Posterior vena cava (tissue), 2 donors: ENCODE measurements at places on chromosomes 12 and 14. TPM values are rescaled to one million over a fixed set of nuclear protein-coding genes. Genes with fewer than 3 reads are reported as not detected.

Gene PIWIL1
- not detected for total RNA-seq

Gene TCTN2
- 7.6 TPM for total RNA-seq

Gene AP1G2
- 31.5 TPM for total RNA-seq

Gene TMEM19
- total RNA-seq, result 12.9 TPM

Gene VRTN
- total RNA-seq, result not detected

DNA sequence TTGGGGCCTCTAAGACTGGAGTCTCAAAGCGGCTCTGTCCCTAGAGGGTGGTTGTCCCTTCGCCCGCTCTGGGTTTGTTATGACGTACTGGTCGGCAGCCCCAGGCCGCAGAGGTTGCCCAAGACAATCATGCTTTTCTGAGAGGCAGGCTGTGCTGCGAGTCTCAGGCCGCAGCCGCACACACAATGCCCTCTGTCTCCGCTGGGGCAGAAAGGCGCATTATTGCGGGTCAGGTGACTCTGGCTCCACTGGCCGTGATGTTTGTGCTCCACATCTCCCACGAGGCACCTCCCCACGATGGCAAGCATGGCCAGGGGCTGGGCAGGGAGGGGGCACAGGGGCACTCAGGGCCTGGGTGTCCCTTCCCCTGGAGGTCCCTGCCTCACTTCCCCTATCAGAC, 21.0 kb upstream of the PLEKHG3 start:
- no peak for DNase-seq

DNA sequence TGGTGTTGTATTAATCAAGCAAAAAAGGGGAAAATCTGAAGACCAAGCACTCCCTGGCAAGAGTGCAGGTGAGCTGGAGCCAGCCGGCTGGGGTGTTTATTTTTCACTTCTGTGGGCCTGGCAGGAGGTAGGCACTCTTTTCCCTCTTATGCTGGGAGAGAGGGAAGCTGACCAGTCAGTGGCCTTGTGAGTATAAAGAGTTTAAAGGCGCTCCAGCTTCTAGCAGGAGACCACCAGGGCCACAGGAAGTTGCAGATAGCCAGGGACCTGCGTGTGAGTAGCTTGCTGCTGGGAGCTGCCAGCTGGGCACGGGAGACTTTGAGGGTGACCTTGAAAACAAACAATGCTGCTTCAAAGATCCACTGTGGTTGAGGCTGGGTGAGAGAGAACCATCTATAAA, 217.4 kb upstream of the PWP1 start:
- DNase-seq, result no peak

DNA sequence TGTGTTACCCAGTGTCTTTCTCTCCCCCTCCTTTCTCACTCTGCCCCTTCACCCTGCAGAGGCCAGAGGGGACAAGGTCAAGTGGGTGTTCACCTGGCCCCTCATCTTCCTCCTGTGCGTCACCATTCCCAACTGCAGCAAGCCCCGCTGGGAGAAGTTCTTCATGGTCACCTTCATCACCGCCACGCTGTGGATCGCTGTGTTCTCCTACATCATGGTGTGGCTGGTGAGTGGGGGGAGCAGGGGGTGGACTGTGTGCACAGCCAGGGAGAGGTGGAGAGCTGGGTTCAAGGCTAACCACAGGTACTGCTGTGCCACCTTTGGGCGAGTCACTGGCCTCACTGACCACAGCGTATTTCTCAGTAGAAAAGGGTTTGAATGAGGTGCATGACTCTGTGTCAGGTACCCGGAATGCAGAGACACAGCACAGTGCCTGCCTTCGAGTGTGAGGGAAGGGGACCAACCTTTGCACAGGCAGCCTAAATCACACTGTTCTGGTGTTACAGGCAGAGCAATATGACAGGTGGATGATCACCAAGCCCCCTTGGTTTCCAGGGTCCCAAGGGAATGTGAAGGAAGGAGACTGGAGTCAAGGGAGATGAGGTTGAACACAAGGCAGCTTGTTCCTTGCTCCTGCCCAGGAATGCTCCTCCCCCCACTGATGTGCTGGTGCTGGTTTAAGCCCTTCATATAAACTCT, 30.8 kb upstream of the RIN3 start:
- no peak for DNase-seq

DNA sequence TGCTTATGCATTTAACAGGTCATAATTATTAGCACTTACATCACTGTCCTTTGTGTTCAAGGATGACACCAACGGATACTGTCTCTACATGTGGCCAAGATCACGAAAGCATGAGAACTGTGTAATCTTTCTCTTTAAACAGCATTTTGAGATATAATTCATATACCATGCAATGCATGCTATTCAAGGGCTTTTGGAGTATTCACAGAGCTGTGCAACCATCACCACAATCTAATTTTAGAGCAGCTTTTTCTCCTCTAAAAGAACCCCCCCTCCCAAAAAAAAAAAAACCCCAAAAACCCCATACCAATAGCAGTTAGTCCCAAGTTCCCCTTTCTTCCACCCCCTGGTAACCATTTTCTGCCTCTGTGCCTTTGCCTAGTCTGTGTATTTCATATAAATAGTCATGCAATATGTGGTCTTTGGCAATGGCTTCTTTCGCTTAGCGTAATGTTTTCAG, 60.6 kb downstream of the SPRING1 start:
- no peak for DNase-seq

- DNase-seq, result no peak
These were observed 27.6 kb downstream of the IFNG start for GRCh38 chr12:68131867-68132414.

DNA sequence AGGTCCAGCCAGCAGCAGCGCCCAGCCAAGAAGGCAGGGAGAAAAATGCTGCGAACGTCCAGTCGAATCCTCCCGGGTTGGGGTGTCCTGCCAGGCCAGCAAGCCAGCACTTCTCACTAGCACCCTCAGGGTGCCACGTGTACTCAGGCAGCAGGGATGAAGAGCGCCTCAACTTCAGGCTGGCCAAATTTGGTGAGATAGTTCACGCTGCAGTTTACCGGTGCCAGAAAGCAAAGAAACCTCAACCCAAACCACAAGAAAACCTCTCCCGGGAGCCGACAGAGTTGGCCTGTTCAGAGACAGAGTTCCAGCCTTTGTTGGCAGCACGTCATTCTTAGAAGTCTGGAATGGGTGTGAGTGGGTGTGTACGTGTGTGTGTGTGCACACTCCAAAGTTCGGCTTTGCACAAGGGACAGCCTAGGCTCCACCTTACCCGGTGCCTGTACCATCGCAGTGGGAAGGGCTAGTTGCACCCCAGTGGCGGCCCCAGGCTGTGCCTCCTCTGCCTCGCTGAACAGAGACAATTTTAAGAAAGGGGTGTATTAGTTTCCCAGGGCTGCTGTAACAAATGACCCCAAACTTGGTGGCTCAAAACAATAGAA, 42.1 kb downstream of the ELK3 start:
- peak; percentile 85 for DNase-seq

DNA sequence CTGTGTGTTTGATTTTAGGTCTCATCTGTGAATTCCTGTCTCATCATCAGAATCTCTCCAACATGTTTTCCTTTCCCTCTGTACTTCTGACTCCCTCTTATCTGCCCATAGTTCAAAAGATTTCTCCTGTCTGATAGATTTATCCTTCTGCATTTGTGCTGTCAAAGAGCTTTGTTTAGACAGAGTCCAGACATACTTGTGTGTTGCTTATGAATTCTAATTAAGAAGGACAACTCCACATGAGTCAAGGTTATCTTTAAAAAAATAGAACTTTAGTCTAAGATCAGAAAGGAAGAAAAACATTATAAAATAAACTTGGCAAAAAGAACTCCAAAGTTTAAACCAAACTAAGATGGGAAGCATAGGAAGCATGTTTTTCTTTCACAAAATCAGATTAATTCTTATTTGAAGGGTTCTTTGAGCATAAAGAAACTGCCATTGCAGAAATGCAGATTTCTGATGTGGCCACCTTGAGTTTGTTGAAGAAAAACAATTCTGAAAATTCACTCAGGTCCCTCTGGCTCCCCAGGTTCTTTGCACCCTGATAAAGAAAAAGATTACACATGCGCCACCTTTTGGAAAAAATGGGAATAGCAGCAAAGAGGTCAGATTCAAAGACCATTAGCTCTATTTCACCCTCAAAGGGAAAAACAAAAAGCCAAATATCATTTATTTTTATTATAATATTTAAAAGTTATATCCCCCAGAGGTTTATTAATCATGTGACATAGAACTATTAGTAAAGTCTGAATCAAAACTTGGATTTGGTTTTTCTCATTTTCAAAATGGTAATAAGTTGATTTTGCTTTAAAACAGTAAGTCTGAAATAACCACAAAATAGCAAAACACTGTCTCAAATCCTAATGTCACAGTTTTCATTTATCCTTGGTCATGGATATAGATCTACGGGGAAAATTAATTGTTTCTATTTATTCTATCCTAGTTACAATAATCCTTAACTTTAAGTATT, 143.7 kb upstream of the DCN start:
- no peak for DNase-seq

DNA sequence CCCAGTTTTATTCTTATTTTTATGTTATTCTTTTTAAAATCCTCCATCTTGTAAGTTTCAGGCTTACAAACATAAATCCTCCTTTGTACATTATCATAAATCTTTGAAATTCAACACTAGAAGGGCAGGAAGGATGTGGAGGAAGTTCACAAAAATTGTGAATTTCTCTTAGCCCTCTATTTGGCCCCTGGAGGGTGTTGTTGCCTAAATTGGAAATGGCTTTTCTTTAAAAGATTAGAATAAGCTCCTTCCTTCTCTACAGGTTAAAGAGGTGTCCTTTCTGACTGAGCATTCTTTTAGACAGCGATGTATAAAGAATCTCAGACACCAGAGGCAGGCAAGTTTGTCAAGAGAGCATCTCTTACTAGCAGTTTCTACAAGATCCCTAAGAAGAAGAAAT, 391.7 kb upstream of the OR4E1 start:
- DNase-seq, result no peak

DNA sequence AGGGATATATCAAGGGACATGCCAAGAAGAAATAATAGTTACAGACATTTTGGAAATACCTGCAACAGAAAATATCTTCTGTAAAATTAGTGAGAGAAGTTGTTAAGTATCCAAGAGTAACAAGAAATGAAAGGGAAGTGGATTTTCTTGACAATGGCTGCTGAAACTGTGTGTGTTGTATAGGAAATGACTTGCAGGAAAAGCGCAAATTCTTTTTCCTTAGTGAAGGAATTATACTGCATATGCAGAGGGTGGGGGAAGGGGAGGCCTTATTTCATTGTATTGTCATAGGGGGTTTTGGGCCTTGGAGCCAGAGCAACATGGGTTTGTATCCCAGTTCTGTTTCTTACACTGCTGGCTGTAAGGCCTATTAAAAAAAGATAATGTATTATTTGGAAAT, 84.4 kb upstream of the DDHD1 start:
- DNase-seq, result no peak

DNA sequence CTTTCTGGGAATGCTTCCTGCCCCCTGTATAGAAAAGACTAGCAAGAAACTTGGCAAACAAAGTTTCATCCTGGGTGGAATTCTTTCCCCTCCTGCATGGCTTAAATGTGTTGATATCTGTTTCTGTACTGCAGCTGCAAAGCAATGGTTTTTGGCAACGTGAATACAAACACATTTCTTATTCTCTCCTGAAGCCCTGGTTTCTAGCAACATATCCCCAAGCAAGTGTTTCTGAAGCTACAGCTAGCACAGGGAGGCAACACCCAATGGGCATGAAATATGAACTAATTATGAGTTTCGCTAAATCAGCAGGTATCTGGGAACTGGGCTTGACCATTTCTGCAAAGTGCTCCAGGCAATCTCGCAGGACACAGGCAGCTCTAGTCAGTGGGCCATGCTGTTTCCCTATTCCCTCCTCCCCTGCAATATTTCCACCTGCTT, 392.3 kb upstream of the TMPO start:
- DNase-seq, result no peak

DNA sequence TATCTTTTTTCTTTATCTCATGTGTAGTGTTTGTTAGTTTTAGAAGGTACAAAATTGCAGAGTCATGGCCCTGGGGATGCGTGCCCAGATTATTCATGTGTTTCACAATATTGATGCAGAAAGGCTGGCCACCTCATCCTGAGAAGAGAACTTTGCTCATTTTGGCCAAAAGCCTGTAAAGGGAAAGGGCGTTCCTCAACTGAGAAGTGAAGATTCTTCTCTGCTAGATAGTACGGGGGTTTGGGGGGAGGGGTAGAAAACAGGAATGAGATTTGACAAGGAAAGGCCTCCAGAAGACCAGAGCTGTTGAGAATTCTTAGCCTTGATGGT, 1.7 kb downstream of the MGST1 start:
- peak; percentile 85 for DNase-seq

DNA sequence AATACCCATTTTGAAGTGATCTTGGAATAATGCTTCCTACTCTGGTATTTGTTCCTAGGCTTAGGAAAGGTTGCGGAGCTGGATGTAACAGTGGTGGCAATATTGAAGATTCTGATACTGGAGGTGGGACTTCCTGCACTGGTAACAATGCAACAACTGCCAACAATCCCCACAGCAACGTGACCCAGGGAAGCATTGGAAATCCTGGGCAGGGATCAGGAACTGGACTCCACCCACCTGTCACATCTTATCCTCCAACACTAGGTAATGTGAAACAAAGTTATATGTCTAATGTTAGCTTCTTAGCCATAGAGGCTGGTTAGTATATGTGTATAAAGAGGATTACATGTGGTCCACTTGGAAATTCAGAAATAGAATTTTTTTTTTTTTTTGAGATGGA, 197.9 kb downstream of the PCNX1 start:
- DNase-seq, result no peak

- no peak for DNase-seq
These were observed 569.9 kb downstream of the TMTC2 start for GRCh38 chr12:83256562-83256961.
